ENCODE measurements at places on chromosomes 3 and 15.

DNA sequence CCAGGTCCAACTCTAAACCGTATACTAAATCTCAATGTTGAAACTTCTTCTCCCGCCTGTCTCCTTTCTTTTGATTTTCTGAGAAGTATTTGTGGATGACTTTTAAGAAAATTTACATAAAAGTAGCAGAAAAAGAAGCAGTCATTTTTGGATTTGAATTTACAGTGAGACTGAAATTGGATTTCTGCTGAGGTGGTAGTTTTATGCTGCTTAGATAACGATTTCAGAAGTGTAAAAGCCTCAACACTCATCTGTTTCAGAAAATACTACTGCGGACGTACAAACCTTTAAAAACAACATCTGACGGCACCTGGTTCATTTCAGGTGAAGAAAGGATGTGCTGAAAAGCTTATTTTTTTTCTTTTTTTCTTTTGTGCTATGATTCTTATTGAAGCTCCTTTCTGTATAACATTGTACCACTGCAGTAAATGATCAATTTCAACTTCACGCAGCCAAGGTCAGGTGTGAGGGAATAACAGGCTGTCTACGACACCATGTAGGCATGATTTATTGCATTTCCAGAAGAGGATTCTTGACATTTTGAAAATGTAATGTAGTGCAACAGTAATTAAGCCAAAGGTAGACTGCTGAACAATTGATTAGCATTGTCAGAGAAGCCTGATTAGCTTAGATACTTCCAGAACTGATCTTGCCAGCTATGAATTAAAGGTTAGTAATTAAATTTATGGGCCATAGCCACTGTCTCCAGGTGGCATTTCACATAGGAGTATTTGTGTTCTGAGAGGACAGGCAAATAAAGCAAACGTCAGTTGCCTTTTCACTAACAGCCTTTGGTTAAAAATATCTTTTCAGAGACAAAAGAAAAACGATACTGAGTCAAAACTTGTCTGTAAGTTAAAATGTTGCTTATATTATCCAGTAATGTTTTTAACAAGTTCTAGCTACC lies 134.6 kb upstream of the KBTBD8 start:
- DNase-seq: no peak

DNA sequence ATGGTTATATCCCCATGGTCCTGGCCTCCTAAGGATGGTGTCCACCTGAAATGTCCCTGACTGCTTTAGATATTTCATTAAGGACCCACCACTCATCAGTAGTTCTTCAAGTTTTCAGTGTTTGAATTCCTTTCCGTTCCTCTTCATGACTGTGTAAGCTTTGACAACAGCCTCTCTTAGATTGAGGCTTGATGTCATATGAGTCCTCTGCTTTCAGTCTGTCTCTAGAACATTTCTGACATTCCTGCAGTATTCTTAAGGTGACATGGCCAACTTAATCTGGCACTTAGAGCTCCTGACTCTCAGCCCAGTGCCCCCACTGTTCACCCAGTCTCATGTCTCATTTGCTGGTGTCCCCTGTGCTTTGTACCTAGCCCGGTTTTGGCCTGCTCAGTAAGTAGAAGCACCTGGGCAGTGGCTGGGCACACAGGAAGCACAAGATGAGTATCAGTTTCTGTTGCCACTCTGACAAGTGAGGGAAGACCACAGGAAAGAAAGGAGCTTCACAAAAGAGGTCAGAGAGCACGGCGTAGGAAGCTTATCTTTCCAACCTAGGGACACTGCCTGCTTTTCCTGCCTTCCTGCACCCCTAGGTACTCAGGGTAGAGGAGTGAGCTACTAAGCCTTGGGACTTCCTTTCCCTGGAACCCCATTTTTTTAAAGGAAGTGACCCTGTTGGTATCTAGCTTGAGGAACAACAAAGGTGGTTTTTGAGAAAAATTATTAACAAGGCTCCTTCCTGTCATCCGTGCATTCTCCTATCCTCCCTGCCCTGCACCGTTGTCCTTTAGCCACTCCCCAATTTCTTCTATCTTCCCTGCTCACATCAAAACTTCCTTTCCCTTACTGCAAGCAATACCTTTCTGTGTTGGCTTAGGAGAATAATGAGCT lies 103.1 kb downstream of the KLHL25 start:
- peak; percentile 43 for DNase-seq

- no peak for DNase-seq
Observed at GRCh38 chr15:62122249-62122648, 42.8 kb downstream of the C2CD4B start.

- DNase-seq: no peak
Observed at GRCh38 chr3:28856796-28857195, 424.1 kb upstream of the RBMS3 start.

- no peak for DNase-seq
Observed at GRCh38 chr15:87263871-87264270, 992.7 kb downstream of the NTRK3 start.

GRCh38 chr3:101690972-101691371 lies 4.5 kb upstream of the RPL24 start:
- no peak for DNase-seq

DNA sequence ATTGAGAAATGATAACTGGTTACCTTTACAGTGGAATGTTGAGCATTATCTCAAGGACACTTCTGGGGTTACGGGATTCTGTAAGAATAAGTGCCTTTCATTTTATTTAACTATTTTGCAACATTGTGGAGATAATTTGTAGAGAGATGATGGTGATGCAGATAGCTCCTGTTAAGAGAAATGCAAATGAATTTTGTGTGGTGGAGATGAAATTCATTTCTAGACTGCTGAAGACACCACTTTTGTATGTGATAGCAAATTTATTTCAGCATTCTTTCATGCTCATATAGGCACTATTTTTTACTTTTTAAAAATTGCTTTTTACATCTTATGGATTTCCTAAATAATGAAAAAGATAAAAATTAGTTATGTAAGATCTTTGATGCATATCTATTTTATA lies 463.3 kb upstream of the CBLB start:
- DNase-seq: no peak

- no peak for DNase-seq
Observed at GRCh38 chr3:123481722-123482457, 33.0 kb upstream of the ADCY5 start.

- no peak for DNase-seq
Observed at GRCh38 chr15:33494306-33494705, 183.5 kb downstream of the RYR3 start.

- DNase-seq: no peak
Observed at GRCh38 chr15:95323796-95324195, 1006.7 kb upstream of the NR2F2 start.

GRCh38 chr15:64515196-64515595 lies 54.8 kb downstream of the ZNF609 start:
- no peak for DNase-seq

DNA sequence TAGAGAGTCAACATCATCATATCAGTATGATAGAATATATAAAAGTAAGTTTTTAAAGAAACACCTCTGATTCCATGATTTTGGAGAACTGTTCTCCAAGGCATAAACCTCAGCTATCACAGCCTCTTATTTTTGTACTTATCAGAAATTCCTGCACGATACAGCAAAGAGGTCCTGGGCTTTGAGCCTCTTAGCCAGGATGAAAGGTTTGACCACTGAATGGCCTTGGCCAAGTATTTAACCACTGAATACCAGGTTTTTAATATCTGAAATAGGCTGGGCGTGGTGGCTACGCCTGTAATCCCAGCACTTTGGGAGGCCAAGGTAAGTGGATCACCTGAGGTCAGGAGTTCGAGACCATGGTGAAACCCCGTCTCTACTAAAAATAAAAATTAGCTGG lies 1.9 kb upstream of the FAM174B start:
- no peak for DNase-seq

- no peak for DNase-seq
Observed at GRCh38 chr15:99425657-99426301, 140.0 kb upstream of the MEF2A start.

GRCh38 chr3:183038221-183038620 lies 57.9 kb upstream of the DCUN1D1 start:
- DNase-seq: no peak

DNA sequence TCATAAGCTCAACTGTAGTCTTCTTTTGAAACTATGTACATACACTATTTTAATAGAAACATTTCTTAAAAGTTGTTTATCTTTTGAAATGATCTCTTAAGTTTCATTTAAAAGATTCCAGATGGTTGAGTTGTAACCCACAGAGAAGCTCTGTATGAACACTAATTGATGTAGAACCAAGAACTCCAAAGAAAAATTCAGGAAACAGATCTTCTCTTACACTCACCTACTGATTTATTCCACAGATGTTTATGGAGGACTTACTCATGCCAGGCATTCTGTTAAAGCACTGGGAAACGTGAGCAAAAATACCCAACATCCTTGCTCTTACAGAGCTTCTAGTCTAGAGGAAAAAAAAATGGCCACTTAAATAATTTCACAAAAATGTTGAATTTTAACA lies 551.1 kb downstream of the NAALADL2 start:
- no peak for DNase-seq

DNA sequence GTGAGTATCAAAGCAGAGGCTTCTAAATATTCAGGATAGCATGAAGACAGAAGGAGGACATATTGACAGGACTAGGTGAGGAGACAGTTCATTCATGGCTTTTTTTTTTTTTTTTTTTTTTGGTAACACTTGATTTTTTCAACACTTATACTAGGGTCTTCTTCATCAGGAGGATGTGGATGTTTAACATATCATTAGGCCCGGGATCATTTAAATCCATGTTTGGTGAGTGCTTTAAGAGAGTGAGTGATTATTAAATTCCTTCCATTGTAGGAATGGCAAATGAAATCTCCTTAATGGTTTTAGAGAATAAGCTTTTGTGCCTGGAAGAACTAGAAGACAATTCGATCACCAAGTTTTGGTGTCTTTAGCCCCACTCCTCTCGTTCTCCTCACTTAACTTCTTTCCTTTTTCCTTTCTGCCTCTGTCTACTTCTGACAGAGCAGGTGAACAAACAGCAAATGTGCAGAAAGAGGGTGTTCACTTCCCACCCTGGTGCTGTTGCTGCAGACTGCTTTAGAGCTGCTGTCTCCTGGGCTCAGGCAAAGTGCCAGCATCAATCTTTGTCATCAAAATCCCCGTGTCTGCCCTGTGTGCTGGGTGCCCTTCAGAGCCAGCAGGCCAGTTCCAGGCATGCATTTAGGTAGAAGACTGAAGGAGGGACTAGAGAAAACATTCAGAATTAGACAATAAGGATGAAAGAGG lies 35.6 kb upstream of the RAB11A start:
- DNase-seq: no peak

- peak; percentile 71 for DNase-seq
Observed at GRCh38 chr3:10263646-10264363, 15.5 kb downstream of the TATDN2 start.

- no peak for DNase-seq
Observed at GRCh38 chr15:73190189-73190601, 137.9 kb downstream of the NEO1 start.

DNA sequence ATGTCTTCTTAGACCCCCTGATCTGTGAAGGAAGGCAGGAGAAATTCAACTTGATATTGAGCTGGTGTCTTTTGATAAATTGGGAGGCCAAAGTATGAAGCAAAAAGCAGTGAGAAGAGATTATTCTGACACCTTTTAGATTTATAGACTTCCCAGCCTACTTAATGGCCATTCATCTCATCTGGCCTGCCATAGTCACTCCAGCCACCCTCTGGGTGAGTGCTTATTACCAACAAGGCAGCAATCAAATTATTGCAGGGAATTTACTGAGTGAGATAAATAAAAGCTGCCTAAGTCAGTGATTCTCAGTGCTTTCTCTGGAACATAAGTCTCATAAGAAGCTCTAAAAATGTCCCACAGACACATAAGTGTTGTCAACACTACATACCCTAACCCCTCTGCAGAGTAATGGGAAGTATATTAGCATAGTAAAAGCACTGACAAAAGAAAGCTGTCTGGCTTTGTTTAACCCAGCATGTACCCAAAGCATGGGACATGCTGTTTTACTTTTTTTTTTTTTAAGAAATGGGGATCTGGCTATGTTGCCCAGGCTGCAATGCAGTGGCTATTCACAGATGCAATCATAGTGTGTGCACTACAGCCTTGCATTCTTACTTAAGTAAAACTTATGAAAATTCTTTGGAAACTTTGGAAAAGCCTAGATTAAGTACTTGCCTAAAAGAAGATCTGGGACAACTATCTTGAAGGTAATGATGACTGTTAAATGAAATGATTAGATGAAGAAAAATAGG lies 725.3 kb downstream of the TUSC7 start:
- no peak for DNase-seq

GRCh38 chr15:52689562-52689961 lies 10.4 kb upstream of the ATOSA start:
- DNase-seq: no peak

DNA sequence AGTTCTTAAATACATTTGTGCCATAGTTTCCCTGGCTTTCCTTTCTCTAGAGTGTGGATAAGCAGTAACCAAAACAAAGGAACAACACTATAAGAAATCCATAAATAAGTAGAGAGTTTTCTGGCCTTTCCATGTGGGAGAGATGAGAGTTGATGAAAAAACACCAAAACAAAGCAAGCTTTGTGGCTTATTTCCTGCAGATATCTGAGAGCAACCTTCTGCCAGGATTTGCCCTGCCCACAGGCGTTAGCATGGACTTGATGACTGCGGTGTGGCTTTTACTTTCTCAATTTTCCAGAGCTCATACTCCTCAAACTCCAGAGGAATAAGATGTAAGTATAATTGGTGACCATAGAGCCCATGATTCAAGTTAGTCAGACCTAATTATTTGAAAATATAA lies 194.9 kb downstream of the RAP2B start:
- no peak for DNase-seq

GRCh38 chr3:44932986-44933944 lies 42.7 kb downstream of the ZDHHC3 start:
- DNase-seq: no peak

GRCh38 chr3:99500485-99500884 lies 137.9 kb upstream of the COL8A1 start:
- no peak for DNase-seq

- no peak for DNase-seq
Observed at GRCh38 chr15:67685008-67685599, 140.2 kb upstream of the SKOR1 start.

DNA sequence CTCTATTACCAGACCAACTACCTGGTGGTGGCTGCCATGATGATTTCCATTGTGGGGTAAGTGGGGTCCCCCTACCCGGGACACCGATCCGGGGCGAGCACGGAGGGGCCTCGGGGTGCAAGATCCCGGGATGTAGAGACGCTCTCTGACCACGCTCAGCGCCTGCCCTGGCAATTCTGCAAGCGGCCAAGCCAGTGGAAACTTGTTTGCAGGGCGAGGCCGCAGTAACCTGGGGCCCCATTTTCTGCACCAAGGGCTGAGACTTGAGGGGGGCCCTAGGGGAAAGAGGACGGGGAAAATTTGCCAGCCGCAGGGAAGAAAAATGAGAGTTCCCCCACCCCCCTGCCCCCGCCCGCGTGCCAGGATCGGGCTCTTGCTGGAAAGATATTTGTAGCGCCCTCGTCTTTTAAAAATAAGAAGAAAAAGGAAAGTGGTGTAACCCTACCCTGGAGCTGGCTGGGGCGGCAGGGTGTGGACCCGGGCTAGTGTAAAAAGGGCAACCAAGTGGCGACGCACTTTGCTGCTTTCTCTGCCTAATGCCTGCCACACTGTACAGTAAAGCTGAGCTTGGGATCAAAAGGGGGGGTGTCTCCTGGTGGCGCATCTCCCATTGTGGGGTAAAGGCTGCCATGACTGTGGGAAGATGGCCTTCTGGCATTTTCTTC lies 563 bp downstream of the ARL6IP5 start:
- no peak for DNase-seq

- peak; percentile 8 for DNase-seq
Observed at GRCh38 chr3:123202451-123202850, 708 bp downstream of the SEC22A start.

GRCh38 chr3:121562148-121562547 lies 5.6 kb upstream of the ARGFX start:
- no peak for DNase-seq

GRCh38 chr15:63986751-63987341 lies 59.4 kb downstream of the DAPK2 start:
- DNase-seq: no peak
